ENCODE measurements at places on chromosomes 1 and 21. TPM values are rescaled to one million over a fixed set of nuclear protein-coding genes. Genes with fewer than 3 reads are reported as not detected.

- peaks cover 8% of the 10 kb centered on the region for H3K4me1 ChIP-seq
- no peak overlapping the region for H3K4me3 ChIP-seq
- no peak overlapping the region for H3K27ac ChIP-seq
- no peak for DNase-seq
Measured at GRCh38 chr1:14896381-14897079, 257.0 kb upstream of the TMEM51 start.

The S100A8 gene
- total RNA-seq = not detected

The ADAMTS5 gene
- 0.47 TPM for total RNA-seq

DNA sequence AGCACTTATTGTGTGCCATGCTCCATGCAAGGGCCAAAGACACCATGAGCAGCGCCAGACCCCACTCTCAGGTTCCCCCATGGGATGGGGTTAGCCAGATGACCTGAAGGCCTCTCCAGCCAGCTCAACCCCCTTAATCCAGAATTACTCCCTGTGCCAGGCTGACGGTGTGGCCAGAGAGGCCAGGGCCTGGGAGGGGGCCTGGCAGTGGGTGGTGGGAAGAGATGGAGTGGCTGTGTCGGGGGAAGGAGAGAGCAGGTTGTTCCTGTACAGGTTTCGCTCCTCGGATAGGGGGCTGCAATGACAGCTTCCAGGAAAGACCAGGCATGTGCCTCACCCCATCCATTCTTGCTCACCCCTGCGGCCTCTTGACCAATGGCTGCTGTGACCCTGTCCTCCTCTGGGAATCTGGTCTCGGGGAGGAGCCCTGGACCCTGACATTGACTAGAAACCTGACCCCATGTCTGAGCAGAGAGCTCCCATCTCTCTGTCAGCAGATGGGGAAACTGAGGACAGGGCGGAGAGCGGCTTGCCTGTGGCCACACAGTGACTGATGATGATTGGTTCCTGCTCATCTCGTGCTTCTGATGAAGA is 345.3 kb downstream of the MATN1 start:
- H3K27me3 ChIP-seq = no peaks in the 10 kb centered on the region
- H3K4me1 ChIP-seq = no peaks in the 10 kb centered on the region
- H3K4me3 ChIP-seq = no peak overlapping the region
- no peak for DNase-seq
- H3K36me3 ChIP-seq = no peaks in the 10 kb centered on the region

DNA sequence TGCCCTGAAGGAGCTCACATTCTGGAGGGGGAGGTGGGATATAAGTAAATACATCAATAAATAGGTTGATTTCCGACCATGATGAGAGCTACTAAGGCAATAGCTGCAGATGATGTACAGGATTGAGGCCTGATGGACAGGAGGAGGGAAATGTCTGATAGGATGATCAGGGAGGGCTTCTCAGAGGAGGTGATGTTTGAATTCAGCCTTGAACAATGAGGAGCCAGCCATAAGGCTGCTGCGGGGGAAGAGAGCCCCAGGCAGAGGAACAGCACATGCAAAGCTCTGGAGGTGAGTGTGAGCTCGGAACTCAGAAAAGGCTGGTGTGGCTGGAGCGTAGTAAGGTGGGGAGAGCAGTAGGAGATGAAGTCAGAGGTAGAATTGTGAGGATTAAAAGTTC is 411.7 kb downstream of the PTPRU start:
- H3K36me3 ChIP-seq = no peaks in the 10 kb centered on the region
- H3K27me3 ChIP-seq = no peaks in the 10 kb centered on the region
- no peaks in the 10 kb centered on the region for H3K4me1 ChIP-seq
- no peak overlapping the region for H3K4me3 ChIP-seq

The HPDL gene
- 60.7 TPM for total RNA-seq

The COL24A1 gene
- total RNA-seq = 2.1 TPM

- H3K27me3 ChIP-seq = no peaks in the 10 kb centered on the region
- H3K4me1 ChIP-seq = 0 out of 2 replicates have a peak, but pooled peaks cover 3% of the 10 kb centered on the region
- H3K36me3 ChIP-seq = no peaks in the 10 kb centered on the region
- no peak overlapping the region for H3K4me3 ChIP-seq
- no peak overlapping the region for H3K27ac ChIP-seq
Measured at GRCh38 chr1:8189931-8190483, 127.9 kb upstream of the SLC45A1 start.

The DPT gene
- not detected for total RNA-seq

GRCh38 chr21:41375875-41376274 is 14.0 kb downstream of the MX2 start:
- H3K27ac ChIP-seq = no peak overlapping the region
- 0 out of 2 replicates have a peak, but pooled peaks cover 1% of the 10 kb centered on the region for H3K4me1 ChIP-seq
- H3K36me3 ChIP-seq = no peaks in the 10 kb centered on the region
- no peaks in the 10 kb centered on the region for H3K27me3 ChIP-seq

The NIPAL3 gene
- total RNA-seq = 8.6 TPM

The C8B gene
- total RNA-seq = not detected

GRCh38 chr1:97820470-97821188 is 100.2 kb downstream of the DPYD start:
- H3K4me1 ChIP-seq = peaks cover 13% of the 10 kb centered on the region
- H3K27me3 ChIP-seq = no peaks in the 10 kb centered on the region
- H3K4me3 ChIP-seq = no peak overlapping the region
- H3K27ac ChIP-seq = no peak overlapping the region
- peak; percentile 40 for DNase-seq
- no peaks in the 10 kb centered on the region for H3K36me3 ChIP-seq

DNA sequence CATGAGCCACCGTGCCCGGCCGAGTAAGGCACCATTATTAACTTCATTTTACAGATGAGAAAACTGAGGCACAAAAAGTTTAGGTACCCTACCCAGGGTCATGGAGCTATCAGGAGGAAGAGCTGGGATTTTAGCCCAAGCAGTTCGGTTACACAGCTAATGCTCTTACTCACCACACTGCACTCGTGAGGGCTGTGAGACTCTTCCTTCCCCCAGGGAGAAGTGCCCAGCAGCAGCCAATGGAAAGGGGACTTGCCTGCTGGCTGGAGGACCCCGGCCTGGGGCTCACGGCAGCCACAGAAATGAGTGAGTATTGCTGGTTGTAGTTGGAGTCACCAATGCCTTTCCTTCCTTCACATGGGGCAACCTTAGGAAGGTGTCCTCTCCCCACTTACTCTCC is 5.2 kb upstream of the CSF1 start:
- H3K4me1 ChIP-seq = peaks cover 12% of the 10 kb centered on the region
- H3K27ac ChIP-seq = no peak overlapping the region
- no peaks in the 10 kb centered on the region for H3K36me3 ChIP-seq
- DNase-seq = no peak

GRCh38 chr21:39650306-39650705 is 37.6 kb downstream of the B3GALT5 start:
- DNase-seq = no peak
- no peak overlapping the region for H3K27ac ChIP-seq
- H3K27me3 ChIP-seq = no peaks in the 10 kb centered on the region
- no peak overlapping the region for H3K4me3 ChIP-seq

The UBXN10 gene
- 0.69 TPM for total RNA-seq

DNA sequence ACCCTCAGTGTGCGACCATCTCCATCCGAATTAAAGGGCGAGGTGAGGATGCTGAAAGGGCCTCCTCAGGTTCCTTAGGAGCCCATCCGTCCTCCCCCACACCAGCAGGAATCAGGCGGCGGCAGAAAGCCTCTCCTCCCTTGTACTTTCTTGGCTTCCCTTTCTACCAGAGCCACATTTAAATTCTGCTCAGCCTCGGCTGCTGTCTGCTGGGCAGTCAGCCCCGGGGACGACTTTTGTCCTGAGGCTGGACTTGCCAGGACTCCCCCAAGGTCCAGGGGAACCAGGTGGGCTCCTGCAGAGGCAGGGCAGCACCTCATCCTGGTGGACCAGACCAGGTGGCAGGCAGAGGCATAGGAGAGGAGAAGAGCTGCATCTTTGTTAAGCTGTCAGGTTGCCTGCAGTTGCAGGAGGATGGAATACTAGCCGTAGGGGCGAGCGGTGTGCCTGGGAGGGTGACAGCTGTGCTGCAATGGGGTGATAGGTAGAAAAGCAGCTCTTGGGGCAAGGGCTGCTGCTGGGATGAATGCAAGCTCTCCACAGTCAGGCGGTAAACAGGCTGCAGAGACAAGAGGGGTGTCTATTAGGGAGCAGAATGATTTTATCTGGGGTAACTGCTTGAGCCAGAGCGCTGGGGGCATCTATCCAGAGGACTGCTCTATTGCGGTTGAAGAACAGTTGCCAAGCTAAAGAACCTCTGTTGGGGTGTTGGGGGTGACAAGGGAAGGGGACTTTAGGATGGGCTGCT is 46.2 kb upstream of the WASF2 start:
- no peak overlapping the region for H3K4me3 ChIP-seq
- peaks cover 44% of the 10 kb centered on the region for H3K4me1 ChIP-seq
- H3K36me3 ChIP-seq = no peaks in the 10 kb centered on the region
- H3K27ac ChIP-seq = no peak overlapping the region
- no peak for DNase-seq

DNA sequence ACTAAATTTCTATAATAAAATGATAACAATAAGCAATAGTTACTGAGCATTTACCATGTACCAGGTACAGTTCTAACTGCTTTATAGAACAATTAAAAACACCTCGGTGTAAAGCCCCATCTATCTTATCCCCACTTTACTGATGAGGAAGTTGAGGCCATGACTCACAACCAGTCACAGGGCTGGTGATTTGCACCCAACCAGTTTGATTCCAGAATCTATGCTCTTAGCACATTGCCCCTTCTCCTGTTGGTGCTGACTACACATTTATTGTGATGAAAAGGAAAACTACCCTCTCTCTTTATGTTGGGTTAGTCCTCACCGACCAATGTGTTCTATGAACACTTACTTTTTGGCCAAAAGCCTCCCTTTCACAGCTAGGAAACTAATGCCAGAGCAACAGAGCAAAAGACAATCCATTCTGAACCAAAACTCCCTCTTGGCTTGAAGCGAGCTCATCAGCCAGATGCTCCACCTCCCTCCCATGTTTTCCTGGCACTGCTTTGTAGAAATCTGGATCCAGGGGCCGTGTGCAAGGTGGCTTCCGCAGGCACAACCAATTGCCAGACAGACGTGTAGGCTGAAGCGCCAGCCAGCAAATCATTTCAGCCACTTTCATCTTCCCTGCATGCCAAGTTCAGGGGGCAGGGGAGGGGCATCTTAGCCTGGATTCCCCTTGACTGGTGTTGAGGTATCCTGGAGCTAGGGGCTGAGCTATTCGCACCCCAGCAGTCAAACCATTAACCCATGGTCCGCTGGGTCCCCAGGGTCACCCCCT is 32.0 kb upstream of the SLC30A1 start:
- H3K36me3 ChIP-seq = no peaks in the 10 kb centered on the region
- H3K27ac ChIP-seq = no peak overlapping the region
- no peaks in the 10 kb centered on the region for H3K4me1 ChIP-seq
- no peak for DNase-seq
- no peaks in the 10 kb centered on the region for H3K27me3 ChIP-seq

DNA sequence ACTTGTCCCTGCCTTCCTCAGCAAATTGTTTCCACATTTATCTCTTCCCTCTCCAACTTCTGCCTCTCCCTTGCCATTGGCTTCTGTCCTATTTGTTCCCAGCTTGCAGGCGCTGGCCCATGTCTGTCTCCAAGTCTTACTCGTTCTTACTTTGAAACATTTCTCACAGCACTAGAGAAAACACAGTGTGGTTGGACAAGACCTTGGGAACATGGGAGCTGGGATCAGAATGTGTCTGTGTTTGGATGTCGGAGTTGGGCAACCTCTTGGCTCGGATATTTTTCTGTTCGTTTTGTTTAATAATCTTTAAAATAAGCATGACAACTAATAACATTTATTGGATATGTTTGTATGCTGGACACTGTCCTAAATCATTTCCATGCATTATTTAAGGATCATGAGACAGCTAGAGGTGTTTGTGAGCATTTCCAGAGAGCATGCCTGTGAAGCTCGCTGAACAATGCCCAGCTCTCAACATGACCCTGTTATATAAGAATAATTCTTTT is 5.9 kb upstream of the BRWD1 start:
- DNase-seq = no peak
- no peaks in the 10 kb centered on the region for H3K27me3 ChIP-seq
- no peaks in the 10 kb centered on the region for H3K36me3 ChIP-seq
- peaks cover 4% of the 10 kb centered on the region for H3K4me1 ChIP-seq
- no peak overlapping the region for H3K27ac ChIP-seq

The TBX19 gene
- total RNA-seq = 0.82 TPM

- H3K36me3 ChIP-seq = no peaks in the 10 kb centered on the region
- 0 out of 2 replicates have a peak, but pooled peaks cover 5% of the 10 kb centered on the region for H3K4me1 ChIP-seq
- H3K27me3 ChIP-seq = no peaks in the 10 kb centered on the region
Measured at GRCh38 chr1:184743062-184743756, 11.4 kb downstream of the EDEM3 start.

DNA sequence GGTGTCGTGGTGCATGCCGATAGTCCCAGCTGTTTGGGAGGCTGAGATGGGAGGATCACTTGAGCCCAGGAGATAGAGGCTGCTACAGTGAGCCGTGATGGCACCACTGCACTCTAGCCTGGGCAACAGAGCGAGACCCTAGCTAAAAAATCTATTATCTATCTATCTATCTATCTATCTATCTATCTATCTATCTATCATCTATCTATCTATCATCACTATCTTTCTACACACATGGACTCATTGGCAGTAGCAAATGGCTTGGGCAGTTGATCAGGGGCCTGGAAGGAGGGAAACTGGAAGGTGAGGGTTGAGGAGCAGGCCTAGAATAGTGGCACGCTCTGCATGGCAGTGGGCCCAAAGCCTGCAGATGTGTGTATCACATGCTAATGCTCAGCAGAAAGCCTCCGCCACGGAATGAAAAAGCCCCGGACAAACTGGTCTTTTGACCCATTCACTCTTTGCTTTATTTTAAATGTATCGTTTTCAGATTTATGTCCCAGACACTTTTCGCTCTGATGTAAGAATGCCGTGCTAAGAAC is 7.3 kb upstream of the HUNK start:
- H3K36me3 ChIP-seq = no peaks in the 10 kb centered on the region
- H3K27ac ChIP-seq = no peak overlapping the region
- peaks cover 5% of the 10 kb centered on the region for H3K27me3 ChIP-seq
- no peak overlapping the region for H3K4me3 ChIP-seq
- peaks cover 16% of the 10 kb centered on the region for H3K4me1 ChIP-seq
- no peak for DNase-seq

The BOLA1 gene
- 13.4 TPM for total RNA-seq

The OR1C1 gene
- not detected for total RNA-seq

The SLC16A4 gene
- 0.94 TPM for total RNA-seq

The SLC19A2 gene
- total RNA-seq = 42.8 TPM

The VASH2 gene
- 305 TPM for total RNA-seq

GRCh38 chr21:28770867-28771661 is 221.6 kb downstream of the LTN1 start:
- H3K4me1 ChIP-seq = no peaks in the 10 kb centered on the region
- no peaks in the 10 kb centered on the region for H3K27me3 ChIP-seq
- no peak overlapping the region for H3K27ac ChIP-seq
- H3K4me3 ChIP-seq = no peak overlapping the region

DNA sequence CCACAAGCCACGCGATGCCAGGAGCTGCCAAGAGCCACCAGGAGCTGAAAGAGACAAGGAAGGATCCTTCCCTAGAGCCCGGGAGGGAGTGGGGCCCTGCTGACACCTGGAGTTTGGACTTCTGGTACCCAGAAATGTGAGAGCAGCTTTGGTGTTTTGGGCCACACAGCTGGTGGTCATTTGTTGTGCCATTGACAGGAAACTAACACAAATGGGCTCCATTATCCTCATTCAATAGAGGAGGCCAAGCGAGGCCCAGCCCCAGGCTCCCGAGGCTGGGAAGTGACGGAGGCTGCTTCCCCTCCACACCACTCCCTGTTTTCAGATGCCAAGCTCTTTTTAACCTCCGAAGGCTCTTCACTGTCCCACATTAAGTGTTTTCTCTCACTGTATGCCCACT is 25.5 kb downstream of the DHRS3 start:
- DNase-seq = no peak
- 0 out of 2 replicates have a peak, but pooled peaks cover 3% of the 10 kb centered on the region for H3K27me3 ChIP-seq

- no peaks in the 10 kb centered on the region for H3K4me1 ChIP-seq
- H3K27ac ChIP-seq = no peak overlapping the region
- no peak overlapping the region for H3K4me3 ChIP-seq
- H3K27me3 ChIP-seq = no peaks in the 10 kb centered on the region
Measured at GRCh38 chr21:29207201-29207600, 76.8 kb downstream of the MAP3K7CL start.
